Heart right ventricle (tissue), 16 donors: ENCODE measurements at places on chromosomes 5 and 9. TPM values are rescaled to one million over a fixed set of nuclear protein-coding genes. Genes with fewer than 3 reads are reported as not detected.
A peak's percentile ranks its signal among the peaks of the same experiment; 100 is the strongest.

GRCh38 chr9:125293134-125293533, 31.5 kb downstream of the GAPVD1 start:
- DNase-seq, result no peak

DNA sequence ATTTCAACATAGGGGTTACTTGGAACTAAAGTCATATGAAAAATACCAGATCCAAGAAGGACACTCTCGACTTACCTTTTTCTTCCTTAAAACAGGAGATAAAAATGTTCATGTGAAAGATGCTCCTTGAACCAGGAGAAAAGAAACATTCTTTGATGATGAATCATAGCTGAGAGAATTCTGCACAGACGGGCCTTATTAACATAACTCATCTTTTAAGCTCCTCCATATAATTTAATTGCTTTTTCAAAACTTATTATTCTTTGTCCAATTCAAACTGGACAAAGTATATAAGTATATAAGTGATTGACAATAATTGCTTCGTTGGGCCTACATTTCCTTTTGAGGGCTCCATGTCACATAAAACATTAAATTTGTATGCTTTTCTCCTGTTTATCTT, 945.2 kb upstream of the C9orf72 start:
- no peak for DNase-seq

- no peak for DNase-seq
Measured at GRCh38 chr5:77300451-77300850, 90.0 kb downstream of the PDE8B start.

DNA sequence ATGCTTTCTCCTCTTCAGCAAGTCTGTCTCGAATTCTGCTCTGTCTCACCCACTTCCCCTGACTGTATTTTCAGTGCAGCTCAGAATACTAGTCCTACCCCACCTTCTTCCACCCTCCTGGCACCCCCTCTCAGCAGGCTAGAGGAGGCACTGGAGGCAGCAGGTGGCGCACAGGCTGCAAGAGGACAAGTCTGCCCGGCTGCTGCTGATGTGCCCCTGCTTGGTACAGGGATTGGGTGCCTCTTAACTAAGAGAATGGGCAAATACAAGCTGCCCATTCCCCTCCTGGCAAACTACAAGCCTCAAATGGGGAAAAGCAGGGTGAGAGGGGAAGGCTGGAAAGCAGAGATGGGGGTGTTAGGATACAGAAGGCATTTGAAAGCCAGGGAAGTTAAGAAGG, 5.1 kb downstream of the TLN1 start:
- peak; percentile 38 for DNase-seq

DNA sequence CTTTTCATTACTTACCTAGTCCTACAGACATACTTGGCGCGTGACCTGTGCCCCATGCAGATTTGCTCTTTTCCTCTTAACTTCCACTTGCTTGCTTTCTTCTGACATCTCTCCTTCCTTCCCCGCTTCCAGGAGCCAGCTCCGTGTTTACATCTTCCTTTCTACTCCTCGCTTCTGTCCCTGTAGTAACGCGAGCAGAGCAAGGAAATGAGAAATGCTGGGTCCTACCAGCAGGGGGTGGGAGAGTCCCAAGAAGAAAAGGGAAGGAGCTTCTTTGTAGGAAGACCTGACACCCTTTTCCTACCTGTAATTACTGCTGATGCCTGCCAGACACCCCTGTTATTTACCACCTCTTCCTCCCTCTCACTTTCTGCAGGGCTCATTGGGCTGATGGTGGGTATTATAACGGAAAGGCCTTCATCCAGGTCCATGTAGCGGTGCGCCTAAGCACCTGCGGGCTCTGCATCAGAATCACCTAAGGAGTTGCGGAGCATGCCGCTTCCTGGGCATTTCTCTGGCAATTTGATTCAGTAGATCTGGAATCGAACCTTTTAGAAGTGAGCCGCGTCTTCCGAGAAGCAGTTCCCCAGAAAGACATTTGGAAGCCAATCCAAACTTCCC, 1260.8 kb upstream of the WWC1 start:
- DNase-seq, result no peak

GRCh38 chr5:94505327-94506068, 112.9 kb downstream of the KIAA0825 start:
- DNase-seq, result no peak

Gene PLPPR1
- not detected for polyA plus RNA-seq

Gene SPDL1
- 4.0 TPM for polyA plus RNA-seq

Gene IL4
- not detected for polyA plus RNA-seq

Gene FOXD4L3
- not detected for polyA plus RNA-seq

Gene TRIM7
- polyA plus RNA-seq, result 3.9 TPM

Gene CRB2
- polyA plus RNA-seq, result 0.01 TPM

Gene PCA3
- not detected for polyA plus RNA-seq

Gene CDKN2B
- 1.1 TPM for polyA plus RNA-seq
